ENCODE measurements at places on chromosomes 12 and 14.

GRCh38 chr14:100348253-100348729, 25.2 kb downstream of the SLC25A47 start:
- no peak for DNase-seq

DNA sequence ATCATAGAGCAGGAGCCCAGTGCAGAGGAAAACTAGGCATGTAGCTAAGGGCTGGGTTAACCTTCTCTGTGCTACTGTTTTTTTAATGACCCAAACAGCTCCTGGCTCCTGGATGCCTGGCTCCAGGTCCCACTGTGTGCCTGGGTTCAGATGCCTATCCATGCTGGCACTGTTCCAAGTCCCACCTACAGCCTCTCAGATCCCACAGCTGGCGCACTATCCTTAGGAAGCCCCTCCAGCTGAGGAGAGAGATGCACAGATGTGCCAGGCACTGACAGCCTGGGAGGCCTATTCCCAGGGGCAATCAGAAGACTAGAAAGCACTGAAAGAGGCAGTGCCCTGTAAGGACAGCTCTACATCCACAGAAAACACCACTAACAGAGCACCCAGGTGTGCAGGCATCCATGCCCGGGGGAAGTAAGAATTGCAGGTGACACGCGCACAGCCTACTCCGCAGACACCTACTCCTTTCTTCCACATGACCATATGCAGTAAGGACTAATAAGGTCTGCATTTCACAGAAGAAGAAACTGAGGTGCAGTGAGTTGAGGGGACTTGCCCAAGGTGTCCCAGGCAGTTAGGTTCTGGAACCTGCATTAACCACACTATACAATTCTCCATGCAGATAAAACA, 51.2 kb downstream of the PITPNM2 start:
- DNase-seq: no peak

GRCh38 chr12:6963016-6963731, 7.3 kb downstream of the PHB2 start:
- no peak for DNase-seq

DNA sequence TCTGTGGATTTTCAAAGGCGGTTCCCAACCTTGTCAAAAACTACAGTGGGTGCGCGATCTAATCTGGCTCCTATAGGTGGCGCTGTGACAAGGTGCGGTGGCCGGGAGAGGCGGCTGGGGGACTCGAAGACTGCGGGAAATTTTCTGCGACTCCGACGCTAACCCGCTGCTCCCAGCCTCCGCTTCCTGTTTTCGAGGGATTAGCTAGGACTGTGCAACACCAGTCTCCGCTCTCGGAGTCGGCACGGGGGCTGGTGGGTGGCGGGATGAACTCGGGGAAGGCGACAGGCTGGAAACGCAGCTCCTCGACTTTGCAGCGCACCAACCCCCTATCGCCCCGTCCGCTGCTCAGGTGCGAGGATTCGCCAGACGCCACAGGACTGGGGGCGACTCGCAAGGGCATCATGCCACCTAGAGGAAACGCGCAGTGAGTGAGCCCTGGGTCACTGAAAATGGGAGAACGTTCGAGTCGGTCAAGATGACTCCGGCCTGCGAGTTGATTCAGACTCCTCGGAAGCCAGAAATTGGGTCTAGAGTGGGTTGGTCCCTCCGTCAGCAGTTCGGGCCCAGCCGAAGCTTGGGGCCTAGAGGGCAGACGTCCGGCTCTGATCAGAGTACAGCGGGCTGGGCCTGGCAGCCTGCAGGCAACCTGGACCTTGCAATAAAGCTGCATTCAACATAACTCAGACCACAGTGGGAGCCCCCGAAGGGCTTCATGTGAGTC, 5.5 kb upstream of the PAX9 start:
- peak; percentile 50 for DNase-seq

GRCh38 chr14:85573406-85573805, 43.5 kb downstream of the FLRT2 start:
- no peak for DNase-seq
